ENCODE measurements at places on chromosomes 7 and 10. TPM values are rescaled to one million over a fixed set of nuclear protein-coding genes. Genes with fewer than 3 reads are reported as not detected.

- DNase-seq = no peak
Measured at GRCh38 chr10:86305521-86305920, 61.1 kb downstream of the GRID1 start.

DNA sequence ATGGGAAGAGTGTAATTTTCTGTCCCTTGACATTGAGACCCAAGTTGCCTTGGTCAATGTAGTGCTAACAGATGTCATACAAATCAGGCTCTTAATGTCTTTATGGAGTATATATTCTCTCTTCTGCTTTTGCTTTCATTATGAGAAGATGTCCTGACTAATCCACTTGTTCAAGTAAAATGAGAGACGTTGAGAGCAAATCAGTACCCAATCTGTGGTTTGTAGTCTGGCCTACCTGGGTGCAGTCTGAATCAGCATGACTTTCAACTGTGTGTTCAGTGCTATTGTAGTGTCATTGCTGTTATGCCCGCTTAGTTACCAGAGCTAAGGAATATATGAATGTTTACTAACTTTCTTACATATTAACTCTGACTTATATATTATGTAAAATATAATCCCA lies 612.4 kb downstream of the ANKRD7 start:
- DNase-seq = no peak

GRCh38 chr7:32051128-32051527 lies 19.1 kb downstream of the PDE1C start:
- no peak for DNase-seq

- no peak for DNase-seq
Measured at GRCh38 chr10:77501152-77501845, 136.3 kb downstream of the KCNMA1 start.

- no peak for DNase-seq
Measured at GRCh38 chr7:131021460-131021859, 287.5 kb upstream of the KLF14 start.

- DNase-seq = no peak
Measured at GRCh38 chr10:71338728-71339495, 19.9 kb downstream of the SLC29A3 start.

GRCh38 chr10:22606164-22606614 lies 108.2 kb downstream of the PIP4K2A start:
- peak; percentile 56 for DNase-seq

- DNase-seq = no peak
Measured at GRCh38 chr7:25726781-25727311, 425.2 kb upstream of the NFE2L3 start.

DNA sequence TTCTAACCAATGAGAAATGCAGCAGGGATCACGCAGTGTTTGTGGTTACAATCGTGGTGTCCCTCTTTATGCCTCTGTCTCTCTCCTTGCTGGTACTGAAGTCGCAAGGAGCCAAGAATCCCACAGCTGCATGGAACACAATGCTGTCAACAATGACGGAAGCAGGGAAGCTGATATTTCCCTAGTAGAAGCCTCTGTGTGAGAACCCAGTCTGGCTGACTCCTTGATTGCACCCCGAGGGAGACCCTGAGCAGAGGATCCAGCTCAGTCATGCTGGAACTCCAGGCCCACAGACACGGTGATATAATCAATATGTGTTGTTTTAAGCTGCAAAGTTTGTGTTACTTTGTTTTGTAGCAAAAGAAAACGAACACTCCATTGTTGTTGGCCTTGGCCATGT lies 677.9 kb downstream of the PARD3 start:
- no peak for DNase-seq

DNA sequence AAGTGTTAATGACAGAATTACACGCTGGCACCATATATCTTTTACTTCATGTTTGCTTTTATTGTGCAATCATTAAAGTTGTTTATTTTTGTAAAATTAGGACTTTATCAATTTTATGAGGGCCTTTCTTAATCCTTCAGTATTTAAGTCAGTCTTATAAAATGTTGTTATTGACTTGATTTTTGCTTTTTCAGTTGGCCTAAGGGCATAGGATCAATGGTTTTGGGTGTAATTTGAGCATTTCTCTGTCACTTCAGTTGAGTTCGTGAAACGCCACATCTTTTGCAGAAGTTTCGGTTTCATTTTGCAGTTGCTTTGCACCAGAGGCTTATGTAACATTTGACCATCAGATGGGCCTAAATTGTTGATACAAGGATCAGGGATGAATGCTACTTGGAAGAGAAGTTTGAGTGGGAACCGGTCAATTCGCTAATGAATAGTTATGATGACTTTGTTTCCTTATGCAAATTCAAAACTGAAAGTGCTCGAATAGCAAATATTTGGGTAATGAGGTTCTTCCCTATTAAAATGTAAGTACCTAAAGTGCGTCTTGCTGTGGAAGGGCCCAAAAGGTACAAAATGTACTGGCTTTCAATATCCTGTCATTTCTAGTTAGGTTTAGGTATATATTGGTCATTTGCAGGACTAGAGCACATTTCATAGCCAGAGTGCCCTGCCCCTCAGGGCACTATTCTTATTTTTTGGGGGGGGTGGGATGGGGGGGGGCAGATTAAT lies 340.9 kb downstream of the LRMDA start:
- DNase-seq = no peak

DNA sequence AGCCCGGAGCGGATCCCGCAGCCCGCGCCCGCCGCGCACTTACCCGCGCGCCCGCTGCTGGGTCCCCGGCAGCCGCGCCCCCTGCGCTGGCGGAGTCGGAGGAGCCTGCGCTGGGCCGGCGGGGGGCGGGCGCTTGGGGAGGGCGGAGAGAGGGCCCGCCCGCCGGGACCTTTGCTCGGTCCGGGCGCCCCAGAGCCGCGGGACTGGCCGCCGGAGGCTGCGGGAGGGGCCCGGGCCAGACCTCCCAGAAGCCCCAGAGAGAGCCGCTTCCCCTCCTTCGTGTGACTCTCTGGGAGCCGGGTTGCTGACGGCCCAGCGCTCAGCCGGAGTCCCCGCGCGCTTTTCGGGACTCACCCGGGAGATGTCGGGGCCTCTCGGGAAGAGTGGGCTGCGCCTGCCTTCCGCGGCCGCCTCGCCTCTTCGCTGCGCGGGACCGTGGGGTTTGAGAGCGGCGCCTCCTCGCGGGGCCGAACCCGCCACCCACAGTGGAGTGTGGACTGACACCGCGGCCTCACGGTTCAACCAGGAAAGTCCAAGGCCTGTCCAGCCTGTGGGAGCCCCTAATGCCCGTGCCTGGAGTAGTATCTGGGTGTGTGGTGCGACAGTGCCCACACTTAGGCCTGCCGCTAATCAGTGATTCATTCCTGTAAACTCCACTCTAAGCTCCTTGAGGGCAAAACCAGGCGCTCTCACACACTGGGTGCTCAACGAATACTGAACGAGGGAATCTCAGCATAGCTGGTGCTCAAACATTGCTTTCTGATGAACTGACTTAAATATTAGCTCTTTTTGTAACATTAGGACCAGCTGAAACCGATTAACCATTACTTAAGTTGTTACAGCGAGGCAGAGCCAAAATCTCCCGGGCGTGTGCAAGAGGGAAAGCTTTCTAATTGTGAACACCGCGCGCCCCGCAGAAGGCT lies at the start of gene GSDME:
Gene GSDME (minus strand): TSS at position 112 of the 923 bp plus-strand sequence. CDS start 7,690 bp downstream, outside the sequence.
- peak; percentile 38 for DNase-seq

DNA sequence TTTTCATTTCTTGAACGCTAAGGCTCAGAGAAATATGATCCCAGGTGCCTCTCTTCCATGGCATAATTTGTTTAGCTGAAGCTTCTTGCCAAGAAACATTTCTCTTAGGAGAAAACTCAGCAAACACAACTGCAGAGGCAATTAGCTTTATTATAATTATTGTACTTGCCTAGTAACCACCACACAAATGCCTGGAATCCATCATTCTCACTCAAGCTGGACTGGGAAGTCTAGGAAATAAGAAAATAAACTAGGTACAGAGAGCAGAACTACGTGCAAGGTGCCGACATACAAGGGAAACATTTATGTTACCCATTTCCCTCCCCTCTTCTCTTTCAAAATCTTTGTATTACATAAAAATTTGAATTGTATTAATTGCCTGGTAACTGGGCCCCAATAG lies 15.1 kb downstream of the SLC35B4 start:
- DNase-seq = no peak

DNA sequence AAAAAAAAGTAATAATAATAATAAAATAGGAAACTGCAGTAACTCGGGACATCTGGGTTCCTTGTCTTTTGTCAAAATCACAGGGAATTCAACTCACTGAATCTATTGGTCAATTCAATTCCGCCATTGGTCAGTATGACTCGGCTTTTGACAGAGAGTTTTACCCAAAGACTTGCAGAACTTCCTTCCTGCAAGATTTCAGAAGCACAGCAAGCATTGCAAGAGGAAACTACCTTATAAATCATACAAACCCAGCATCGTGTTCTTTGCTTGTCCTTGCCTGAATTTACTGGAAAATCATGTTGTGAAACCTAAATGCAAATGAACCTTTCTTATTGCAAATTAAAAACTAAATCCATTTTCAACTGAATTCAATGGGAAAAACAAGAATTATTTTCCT lies 15.5 kb downstream of the KLF6 start:
- DNase-seq = no peak

GRCh38 chr10:86443069-86443468 lies 76.5 kb upstream of the GRID1 start:
- no peak for DNase-seq

DNA sequence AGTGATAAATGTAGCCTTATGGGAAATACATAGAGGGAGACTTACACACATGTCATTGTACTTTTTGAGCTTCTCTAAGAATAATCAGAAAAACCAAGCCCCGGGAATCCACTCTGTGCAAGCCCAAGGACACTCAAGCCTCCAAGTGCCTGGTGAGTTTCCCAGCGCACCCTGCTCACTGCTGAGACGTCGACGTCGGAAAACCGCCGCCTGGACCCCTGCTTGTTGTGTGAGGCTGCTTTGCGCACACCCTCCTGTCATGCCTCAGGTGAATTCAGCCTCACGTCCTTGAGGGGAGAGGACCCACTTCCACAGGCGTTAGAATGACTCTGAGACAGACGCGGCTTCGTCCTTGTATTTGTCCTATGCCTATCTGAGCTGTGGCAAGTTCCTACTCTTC lies 368.4 kb upstream of the AKR1E2 start:
- DNase-seq = no peak

DNA sequence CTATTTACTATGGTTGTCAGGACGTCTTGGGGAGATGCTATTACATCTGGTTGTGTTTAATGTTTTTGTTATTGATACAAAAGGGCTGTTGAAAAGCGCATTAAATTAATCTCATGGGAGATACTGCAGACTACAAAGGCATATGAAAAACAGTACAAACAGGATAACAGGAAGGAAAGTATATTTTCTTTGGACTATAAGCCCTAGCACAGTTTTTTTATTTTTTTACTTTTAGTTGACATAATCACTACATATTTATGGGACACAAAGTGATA lies 341.3 kb downstream of the ARL4A start:
- DNase-seq = no peak

DNA sequence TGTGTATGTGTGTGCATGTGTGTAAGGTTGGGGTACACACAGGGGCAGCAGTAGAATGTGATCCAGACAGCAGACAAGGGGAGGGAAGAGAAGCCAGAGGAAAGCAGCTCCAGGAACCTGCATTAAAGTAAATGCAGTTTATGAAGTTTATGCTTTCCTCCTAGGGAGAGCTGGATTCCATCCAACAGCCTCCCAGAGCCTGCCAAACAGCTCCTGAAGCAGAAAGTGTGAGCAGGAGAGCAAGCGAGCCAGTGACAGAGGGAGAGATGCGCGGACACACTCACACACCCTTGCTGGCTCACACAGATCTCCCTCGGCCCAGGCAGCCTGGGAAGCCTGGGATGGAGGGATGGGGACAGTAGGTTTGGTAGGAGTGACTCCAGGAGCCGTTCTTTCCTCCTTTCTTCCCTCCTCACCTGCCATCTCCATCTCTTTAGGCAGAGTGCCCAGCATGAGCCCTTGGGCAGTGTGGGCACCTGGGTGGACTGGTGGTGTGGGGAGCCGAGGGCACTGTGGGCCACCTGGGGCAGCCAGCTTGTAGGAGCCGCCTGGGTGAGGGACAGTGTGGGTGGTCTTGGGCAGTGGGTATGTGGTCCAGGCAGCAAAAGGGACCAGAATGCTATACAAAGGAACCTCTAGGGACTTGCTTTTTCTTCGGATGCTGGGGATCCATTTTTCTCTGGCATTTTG lies 46.1 kb downstream of the PAX2 start:
- DNase-seq = no peak

- DNase-seq = no peak
Measured at GRCh38 chr10:60508831-60509230, 119.2 kb upstream of the ANK3 start.

DNA sequence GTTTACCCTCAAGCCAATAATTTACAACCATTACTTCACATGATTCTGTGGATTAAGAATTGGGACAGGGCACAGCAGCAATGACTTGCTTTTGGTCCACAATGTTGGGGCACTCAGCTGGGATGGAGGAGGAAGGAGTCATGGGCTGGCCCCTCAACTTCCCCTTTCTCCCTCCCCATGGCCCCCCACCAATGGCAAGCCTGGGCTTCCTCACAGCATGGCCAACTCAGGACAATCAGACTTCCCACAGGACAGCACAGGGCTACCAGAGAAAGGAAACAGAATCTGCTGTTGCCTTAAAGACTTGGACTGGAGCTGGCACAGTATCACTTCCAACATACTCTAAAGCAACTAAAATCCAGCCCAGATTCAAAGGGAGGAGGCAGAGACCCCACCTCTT lies 160.7 kb downstream of the PTPN20 start:
- DNase-seq = no peak

DNA sequence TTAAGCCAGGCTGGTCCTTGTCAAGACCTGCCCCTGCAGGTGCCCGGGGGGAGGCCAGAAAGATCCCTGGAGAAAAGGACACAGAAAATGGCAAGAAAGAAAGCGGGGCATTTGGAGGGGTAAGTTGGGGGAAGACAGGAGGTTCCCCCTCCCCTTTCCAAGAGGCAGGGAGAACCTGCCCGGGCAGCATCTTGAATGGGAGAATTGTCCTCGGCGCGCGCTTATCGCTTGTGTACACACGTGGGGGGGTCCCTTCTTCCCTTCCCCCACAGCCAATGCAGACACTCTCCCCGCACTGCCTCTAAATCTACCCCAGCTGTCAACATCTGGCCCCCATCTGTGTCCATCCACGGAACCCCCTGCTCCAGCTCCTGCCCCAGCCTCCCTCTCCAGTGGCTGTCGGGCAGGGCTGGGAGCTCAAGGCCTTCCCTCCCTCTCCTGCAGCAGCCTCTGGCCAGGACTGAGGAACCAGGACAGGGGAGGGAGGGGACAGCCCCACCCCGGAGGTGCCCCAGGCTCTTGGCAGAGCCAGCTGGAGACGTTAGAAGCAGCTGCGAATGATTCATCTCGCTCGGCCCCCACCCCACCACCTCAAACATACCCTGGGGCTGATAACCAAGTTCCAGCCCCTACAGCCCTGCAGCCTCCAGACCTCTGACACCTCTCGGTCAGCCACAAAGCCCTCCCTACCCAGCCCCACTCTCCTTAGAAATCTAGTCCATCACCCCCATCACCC lies 25.3 kb downstream of the EPHB4 start:
- DNase-seq = peak; percentile 80

GRCh38 chr7:65279795-65280194 lies 93.9 kb upstream of the ZNF92 start:
- no peak for DNase-seq

GRCh38 chr7:121531175-121532070 lies 135.3 kb upstream of the FAM3C start:
- no peak for DNase-seq

Gene TSC22D4
- 77.8 TPM for total RNA-seq

Gene CPEB3
- total RNA-seq = 12.3 TPM

Gene TMEM130
- total RNA-seq = 1.1 TPM

Gene CUEDC2
- total RNA-seq = 35.2 TPM

Gene GTF2I
- 216 TPM for total RNA-seq

Gene LRRD1
- not detected for total RNA-seq

Gene SFRP5
- total RNA-seq = 4.6 TPM

Gene ARHGAP22
- total RNA-seq = 1.4 TPM

All from transverse colon (tissue), 4 donors.